A549 treated with Hydrocortisone at 1 μM for 4 hours (cell line): ENCODE measurements at places on chromosomes 5 and 9. TPM values are rescaled to one million over a fixed set of nuclear protein-coding genes. Genes with fewer than 3 reads are reported as not detected.

Gene FSTL4
- total RNA-seq, result 4.3 to 6.4 TPM (median 4.6 TPM) in 5 replicates

Gene AGXT2
- total RNA-seq, result not detected in 5 replicates

Gene MYMK
- not detected in 5 replicates for total RNA-seq

Gene CEL
- total RNA-seq, result 0.40 to 0.69 TPM (median 0.51 TPM) in 5 replicates

Gene FYB1
- 9.0 to 18.2 TPM (median 12.5 TPM) in 5 replicates for total RNA-seq

Gene ENTREP1
- 0.52 to 0.84 TPM (median 0.76 TPM) in 5 replicates for total RNA-seq

Gene CCDC171
- total RNA-seq, result 0.28 to 0.53 TPM (median 0.37 TPM) in 5 replicates

Gene CCDC180
- 0.48 to 1.2 TPM (median 0.82 TPM) in 5 replicates for total RNA-seq

Gene TCF7
- 9.7 to 11.2 TPM (median 11.1 TPM) in 5 replicates for total RNA-seq

Gene MEIKIN
- total RNA-seq, result not detected in 5 replicates

Gene SVEP1
- 1.6 to 2.0 TPM (median 1.7 TPM) in 5 replicates for total RNA-seq

Gene GPR150
- 0.06 to 0.23 TPM (median 0.16 TPM) in 5 replicates for total RNA-seq

Gene ELOVL7
- 8.4 to 14.7 TPM (median 10.7 TPM) in 5 replicates for total RNA-seq

Gene CD72
- 0.11 to 0.20 TPM (median 0.15 TPM) in 4 of 5 replicates, not detected in the other for total RNA-seq

Gene HAVCR1
- 25.5 to 50.1 TPM (median 31.2 TPM) in 5 replicates for total RNA-seq

Gene ARHGEF39
- 13.6 to 18.2 TPM (median 17.4 TPM) in 5 replicates for total RNA-seq

Gene DCTN3
- 90.1 to 118 TPM (median 112 TPM) in 5 replicates for total RNA-seq

Gene CDHR2
- 0.10 to 0.17 TPM (median 0.12 TPM) in 4 of 5 replicates, not detected in the other for total RNA-seq

Gene CARTPT
- total RNA-seq, result not detected in 5 replicates

Gene NUTM2F
- 0.03 TPM in 1 of 5 replicates, not detected in the others for total RNA-seq

Gene BHMT2
- total RNA-seq, result not detected in 5 replicates

Gene CCDC192
- total RNA-seq, result not detected in 5 replicates

Gene NR5A1
- total RNA-seq, result 0.05 to 0.10 TPM (median 0.07 TPM) in 4 of 5 replicates, not detected in the other

Gene IFNB1
- total RNA-seq, result not detected in 5 replicates

Gene KCNIP1
- total RNA-seq, result not detected in 5 replicates

Gene ERCC8
- 11.7 to 21.1 TPM (median 13.8 TPM) in 5 replicates for total RNA-seq

Gene IL11RA
- 5.0 to 6.4 TPM (median 5.4 TPM) in 5 replicates for total RNA-seq

Gene CCT5
- total RNA-seq, result 481 to 766 TPM (median 510 TPM) in 5 replicates

Gene IL4
- not detected in 5 replicates for total RNA-seq
